ENCODE measurements at places on chromosomes 7 and 10.

DNA sequence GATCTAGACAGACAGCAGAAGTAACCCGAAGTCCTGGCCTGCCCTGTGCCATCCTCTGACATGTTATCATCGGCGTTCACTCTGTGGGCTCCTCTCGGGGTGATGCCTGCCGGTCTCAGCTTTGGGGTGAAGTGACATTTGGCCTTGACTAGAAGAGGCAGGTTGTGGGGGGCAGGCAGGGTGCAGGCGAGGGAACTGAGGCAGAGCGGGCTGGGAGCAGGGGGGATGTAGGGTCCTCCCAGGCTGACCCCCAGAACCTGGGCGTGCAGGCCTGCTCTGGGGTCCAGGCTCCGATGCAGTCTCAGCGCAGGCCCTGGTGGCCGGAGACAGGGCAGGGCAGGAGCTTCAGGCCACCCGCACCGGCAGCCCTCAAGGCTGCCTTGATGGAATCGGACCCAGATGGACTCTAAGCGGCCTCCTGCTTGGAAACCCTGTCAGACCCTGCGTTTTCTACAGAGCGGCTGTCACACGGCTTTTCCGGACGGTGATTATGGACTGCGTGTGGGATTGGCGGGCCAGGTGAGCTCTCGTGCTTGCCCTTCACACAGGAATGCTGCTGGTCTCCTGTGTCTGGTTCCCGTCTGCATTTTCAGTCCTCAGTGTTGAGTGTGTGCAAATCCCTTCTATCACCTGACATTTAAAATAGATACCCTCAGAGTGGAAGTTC, 842 bp upstream of the JAKMIP3 start:
- no peak for DNase-seq

DNA sequence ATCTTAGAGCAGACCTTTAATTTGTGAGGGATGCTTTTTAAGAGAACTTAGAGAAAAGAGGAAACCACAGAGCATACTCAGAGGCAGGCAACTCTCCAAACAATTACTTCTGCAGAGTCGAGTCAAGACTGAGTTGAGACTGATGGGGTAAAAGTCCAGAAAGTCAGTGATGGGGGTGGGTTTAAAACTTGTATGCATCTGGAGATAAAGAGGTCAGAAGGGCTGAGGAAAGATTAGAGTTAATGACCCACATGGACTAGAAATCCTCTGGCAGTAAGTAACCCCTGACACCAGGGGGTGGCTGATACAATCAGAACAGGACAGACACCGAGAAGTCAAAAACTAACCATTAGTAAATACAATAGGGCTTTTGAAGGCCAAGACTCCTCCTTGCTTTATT, 42.4 kb upstream of the SEPTIN7 start:
- no peak for DNase-seq

GRCh38 chr10:122052701-122053100, 63.7 kb downstream of the TACC2 start:
- DNase-seq, result no peak

- no peak for DNase-seq
These were observed 208.6 kb downstream of the SKAP2 start for GRCh38 chr7:26655781-26656180.

GRCh38 chr10:13184730-13185514, 23.6 kb downstream of the MCM10 start:
- DNase-seq, result no peak

GRCh38 chr7:77537136-77537777, at the start of gene PTPN12:
TSS of gene PTPN12 (plus strand) at chr7:77537295. CDS start at chr7:77537547, 252 bp downstream.
- no peak for DNase-seq

DNA sequence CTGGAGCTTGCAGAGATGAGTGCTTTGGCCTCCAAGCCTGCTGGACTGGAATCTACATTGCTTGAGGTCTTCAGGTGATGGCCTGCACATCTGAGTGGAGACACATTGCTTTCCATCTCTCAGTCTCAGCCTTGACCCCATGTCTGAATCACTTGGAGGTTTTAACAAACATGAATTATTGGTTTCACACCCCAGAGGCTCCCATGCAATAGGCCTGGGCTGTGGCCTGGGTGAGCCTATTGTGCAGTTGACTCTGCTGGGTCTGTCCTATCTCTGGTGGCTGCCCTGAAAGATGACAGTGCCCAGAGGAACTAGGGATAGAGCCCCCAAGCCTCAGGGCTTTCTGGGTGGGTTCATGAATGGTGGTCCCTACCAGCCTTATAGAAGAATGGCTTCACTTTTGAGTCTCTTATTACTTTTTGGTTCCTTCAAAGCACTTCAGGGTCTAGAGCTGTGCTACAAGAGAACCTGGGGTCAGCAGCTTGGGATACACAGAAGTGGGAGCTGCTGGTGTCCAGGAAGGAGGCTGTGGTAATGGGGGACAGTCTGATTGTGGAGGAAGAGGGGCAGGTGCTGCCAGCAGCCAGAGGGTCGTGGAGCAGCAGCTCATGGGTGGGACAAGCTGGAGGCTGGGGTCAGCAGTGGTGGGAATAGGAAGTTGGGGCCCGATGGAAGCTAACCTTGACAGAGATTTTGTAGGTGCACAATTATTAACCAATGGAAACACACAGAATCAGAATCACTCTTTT, 5.5 kb downstream of the RAMP3 start:
- DNase-seq, result no peak

GRCh38 chr10:71920540-71921323, 43.5 kb upstream of the CHST3 start:
- no peak for DNase-seq

- no peak for DNase-seq
These were observed 134.5 kb downstream of the PPP1R3A start for GRCh38 chr7:113784316-113784715.

DNA sequence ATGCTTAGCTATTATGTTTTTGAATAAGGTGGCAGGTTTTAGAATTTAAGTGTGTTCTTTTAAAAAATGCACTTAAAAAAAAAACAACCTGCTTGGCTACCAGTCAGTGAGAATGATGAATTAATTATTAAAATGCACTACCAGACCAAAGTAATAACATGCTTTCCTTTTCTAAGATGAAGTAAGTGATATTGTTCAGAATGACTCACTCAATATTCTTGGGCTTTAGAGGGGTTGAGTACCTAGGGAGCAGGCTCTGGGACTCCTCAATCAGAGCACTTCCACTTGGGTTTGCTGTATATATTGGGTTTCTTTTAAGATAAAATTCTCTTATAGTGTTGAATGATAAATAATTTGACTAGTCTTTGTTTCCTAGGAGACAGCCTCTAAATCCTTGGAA, 8.6 kb downstream of the STAM start:
- DNase-seq, result no peak

DNA sequence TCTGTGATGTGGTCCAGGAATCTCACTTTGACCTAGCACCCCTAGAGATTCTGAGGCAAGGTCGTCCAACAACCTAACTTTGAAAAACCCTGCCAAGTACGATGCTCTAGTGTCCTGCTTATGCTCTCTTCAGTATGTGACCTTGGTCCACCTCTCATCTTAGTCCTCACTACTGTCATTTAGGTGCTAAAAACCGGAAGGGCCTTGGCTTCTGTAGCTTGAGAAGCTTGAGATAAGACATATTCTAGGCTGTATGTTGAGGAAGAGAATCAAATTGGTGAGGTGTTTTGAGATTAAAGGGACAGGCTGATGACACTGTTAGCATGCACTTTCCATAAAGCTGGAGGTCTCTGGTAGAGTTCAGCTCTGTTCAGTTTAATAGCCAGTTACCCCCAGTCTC, 57.0 kb upstream of the MTPN start:
- DNase-seq, result no peak

DNA sequence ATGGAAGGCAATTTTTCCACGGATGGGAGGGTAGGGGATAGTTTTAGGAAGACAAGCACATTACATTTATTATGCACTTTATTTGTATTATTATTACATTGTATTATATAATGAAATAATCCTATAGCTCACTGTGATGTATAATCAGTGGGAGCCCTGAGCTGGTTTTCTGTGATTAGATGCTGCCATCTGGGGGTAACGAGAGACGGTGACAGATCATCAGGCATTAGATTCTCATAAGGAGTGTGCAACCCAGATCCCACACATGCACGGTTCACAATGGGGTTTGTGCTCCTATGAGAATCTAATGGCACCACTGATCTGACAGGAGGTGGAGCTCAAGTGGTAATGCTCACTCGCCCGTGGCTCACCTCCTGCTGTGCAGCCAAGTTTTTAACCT, 103.9 kb upstream of the STK17A start:
- DNase-seq, result no peak

DNA sequence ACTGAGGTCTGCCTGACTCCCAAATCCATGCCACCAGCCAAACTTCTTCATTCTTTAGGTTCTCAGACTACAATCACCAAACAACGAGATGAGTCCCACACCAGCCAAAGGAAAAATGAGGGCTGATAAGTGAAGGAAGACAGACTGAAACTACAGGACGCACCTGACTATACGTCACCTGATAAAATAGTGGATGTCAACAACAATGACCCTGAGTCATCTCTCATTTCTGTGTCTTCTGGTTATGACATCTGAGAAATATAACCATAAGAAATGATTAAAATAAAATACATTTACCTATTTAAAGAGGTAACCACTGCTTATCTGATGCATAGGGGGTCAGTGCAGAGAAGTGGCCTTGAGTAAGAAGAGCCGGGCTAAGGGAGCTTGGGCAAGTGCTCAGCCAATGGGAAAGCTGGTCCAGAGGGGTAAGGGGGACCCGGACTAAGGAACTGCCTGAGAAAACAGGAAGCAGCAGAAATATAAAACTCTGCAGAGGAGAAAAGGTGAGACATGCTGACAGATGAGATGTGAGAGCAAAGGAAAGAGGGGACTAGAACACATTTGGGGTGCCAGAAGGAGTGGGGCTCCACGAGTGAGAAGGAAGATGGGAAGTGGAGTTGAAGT, 51.8 kb downstream of the HIPK2 start:
- DNase-seq, result no peak

- no peak for DNase-seq
These were observed 75.7 kb upstream of the CTBP2 start for GRCh38 chr10:125236091-125236490.

- no peak for DNase-seq
These were observed 40.3 kb downstream of the CELF2 start for GRCh38 chr10:11057994-11058393.

GRCh38 chr7:129536323-129536722, 34.0 kb downstream of the SMKR1 start:
- no peak for DNase-seq

DNA sequence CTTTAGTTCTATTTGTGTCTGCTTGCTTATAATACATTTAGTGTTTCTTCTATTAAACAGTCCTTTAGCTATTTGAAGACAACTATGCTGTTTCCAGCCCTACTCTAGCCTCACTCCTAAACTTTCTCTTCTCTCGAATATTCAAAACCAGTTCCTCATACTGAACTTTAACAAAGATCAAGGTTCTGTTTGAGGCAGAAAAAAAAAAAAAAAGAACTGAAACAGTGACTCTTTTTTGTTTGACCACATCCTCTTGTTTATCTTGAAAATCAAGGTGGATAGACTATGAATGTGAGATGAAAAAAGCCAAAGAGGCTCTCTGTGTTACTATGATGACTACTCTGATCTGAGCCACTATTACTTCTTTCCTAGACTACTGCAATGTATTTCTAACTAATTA, 154.3 kb downstream of the ZNF365 start:
- no peak for DNase-seq

- DNase-seq, result no peak
These were observed 33.2 kb downstream of the STK31 start for GRCh38 chr7:23743226-23743625.

DNA sequence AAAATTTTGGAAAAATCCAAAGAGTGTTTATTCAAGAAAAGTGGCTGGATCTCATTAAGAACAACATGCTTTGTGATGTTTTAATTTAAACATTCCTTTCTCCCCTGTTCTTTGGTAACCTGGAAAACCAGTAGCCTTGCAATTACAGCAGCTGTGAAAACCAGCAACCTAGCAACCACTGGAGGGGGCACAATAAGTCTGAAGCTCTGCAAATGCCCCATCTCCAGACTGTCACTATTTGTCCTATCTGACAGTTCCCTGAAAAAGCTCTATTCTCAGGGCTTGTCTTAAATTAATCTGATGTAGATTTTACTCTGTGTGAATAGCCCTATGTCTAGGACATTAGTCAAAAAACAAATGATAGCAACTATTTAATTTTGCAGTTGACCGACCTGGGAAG, 137.6 kb upstream of the THSD7A start:
- no peak for DNase-seq

DNA sequence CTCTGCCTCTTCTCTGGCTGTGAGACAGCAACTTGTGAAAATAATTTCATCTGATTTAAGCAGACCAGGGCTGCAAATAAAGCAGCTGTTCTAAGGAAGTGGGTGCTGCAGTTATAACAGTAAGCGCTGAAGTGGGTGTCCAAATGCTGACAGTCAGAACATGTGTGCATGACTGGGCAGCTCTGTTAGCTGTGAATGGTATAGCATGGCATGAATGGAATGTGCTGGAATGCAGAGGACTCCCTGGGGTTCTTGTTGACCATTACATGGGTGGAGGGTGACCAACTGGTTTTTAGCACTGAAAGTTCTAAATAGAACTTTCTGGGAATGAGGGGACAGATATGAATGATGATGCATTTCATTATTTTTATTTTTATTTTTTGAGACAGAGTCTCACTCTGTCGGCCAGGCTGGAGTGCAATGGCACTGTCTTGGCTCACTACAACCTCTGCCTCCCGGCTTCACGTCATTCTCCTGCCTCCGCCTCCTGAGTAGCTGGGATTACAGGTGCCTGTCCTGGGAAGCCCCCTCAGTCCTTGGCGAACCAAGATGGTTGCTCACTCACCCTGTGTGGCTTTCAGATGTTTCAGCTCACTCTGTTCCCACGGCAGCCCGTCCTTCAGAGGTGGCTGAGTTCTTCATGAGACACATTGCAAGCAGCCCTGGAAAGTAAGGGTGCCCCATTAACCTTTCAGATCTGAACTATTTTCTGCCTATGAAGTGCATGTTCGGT, 319.8 kb upstream of the PHYHIPL start:
- no peak for DNase-seq

- no peak for DNase-seq
These were observed 55.1 kb downstream of the ANKMY2 start for GRCh38 chr7:16590424-16590823.

- peak; percentile 27 for DNase-seq
These were observed 571 bp downstream of the KDM7A start for GRCh38 chr7:140176122-140176701.

- no peak for DNase-seq
These were observed 13.2 kb downstream of the CPSF4 start for GRCh38 chr7:99451936-99452335.

- no peak for DNase-seq
These were observed 7.2 kb upstream of the ACTR3B start for GRCh38 chr7:152752200-152752912.

All from activated naive CD4-positive, alpha-beta T cell (primary cell).